ENCODE measurements at places on chromosomes 3 and 15.

DNA sequence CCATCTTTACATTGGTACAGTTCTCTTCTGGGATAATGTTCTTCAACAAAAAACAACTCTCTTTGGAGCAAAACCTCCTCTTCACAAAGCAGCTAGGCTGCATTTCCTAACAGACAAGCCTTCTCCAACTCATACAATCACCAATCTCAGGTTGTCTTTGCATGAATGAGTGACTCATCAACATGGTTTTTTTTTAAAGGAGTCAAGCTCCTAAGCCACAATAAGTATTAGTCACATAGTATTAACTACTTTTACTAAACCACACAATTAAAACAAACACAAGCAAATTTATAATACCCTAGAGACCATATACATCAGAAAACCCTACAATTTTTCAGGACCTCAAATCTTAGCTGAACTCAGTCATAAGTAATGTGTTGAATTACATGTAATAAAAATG lies 137.4 kb downstream of the TBC1D5 start:
- no peak for DNase-seq

GRCh38 chr3:194009019-194009418 lies 126.9 kb upstream of the HES1 start:
- DNase-seq: no peak

GRCh38 chr3:16825617-16826204 lies 59.0 kb upstream of the PLCL2 start:
- DNase-seq: no peak

DNA sequence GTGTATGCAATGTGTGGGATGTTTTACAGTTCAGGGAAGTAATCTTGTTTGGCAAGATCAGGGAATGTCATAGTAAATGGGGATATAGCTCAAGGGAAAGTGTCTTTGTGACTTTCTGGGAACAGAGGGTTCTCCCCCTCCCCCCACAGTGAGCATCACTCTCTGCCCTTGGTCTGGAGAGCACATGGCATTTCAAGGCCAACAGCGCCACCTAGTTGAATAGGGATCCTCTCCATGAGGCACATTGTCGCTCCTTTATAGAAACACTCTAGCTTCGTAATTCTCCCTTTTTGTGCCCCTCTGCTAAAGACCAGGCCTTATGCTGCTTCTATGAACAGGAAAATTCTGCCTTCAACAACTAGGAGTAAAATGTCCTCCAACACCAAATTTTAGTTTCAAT lies 37.1 kb upstream of the ARNT2 start:
- DNase-seq: peak; percentile 14

GRCh38 chr15:73355612-73356265 lies 13.0 kb downstream of the HCN4 start:
- DNase-seq: no peak

DNA sequence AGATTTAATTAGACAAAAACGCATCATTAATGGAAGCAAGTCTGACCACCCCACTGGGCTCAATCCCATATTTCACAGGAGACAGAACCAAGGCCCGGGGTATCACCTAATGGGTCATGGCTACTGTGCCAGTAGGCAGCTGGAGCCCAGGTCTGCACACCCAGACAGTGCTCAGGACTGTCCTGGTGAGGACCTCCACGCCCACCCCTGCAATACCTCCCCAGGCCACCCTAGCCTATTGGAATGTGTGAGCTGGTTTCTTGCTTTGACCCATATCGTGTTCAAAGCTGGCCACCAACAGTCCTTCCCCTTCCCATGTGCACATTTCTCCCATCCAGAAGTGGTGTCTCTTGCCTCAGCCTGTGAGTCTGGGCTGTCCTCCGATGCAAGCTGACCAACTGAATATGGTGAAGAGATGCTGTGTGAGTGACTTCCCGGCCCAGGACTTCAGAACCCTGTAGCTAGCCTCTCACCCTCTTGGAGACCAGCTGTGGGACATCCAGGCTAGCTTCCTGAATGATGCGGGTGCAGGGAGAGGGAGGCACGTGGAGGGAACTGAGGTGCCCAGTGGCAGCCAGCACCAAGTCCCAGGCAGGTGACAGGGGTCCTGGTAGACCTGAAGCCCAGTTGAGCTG lies 19.1 kb downstream of the SLC6A20 start:
- no peak for DNase-seq

- no peak for DNase-seq
These were observed 3.4 kb downstream of the SKIL start for GRCh38 chr3:170360916-170361315.

DNA sequence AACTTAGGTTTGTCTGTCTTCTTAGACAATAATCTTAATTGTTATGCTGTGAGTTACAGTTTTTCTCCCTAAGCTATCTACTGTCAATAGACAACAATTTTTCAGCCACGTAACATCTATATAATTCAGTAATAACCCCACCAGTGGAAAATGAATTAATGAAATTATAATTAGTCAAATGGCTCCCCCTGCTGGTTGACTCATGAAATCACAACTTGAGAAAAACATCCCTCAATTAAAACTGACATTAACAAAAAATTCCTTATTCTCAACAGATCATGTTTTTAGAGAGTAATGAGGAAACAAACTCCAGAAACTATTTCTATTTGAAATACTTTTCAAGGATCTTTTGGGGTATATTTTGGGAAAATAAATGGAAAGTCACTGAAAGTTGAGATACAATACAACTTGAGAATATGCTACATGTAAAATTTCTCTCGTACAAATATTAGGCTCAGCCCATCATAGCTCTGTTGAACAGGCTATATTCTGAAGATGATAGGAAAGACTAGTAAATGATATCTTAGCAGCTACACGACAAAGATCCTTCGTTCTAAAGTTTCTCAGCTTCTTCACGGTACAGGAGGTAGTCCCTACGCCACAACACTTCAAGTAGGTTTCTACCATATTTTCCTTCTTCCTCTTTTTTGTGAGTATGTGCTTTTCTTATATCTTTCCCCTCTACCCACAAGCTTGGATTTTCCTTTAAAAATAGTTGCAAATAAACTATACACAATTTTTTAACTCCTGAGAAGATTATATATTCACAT lies 20.7 kb downstream of the PPP1R2 start:
- peak; percentile 57 for DNase-seq

- DNase-seq: no peak
These were observed 60.6 kb downstream of the ZNF280D start for GRCh38 chr15:56672721-56673120.

DNA sequence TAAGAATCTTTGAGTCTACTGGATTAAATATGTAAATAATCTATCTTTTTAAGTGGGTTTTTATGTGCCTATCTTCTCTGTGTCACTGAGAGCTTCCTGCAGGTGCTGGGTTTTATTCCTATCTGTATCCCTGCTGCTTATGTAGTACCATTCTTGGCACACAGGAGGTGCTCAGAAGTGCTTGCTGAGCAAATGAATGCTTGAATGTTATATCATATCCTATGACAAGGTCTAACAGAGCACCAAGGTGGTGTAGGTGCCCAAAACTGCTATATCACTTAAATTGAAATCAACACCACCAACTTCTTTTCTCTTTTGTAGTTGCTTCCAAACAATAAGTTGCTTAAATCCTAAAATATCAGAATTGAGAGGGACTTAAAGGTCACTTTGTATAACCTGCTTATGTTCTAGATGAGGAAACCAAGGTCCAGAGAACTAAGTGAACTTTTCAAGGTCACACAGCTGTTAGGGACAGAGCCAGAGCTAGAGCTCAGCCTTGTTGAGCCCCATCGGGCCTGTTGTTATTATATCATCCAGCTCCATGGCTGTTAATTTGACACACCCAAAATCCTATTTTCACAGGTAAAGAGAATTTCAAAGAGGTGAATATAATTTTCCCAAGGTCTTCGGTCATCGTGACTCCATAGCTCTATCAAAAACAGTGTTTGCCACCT lies 46.0 kb downstream of the CCNL1 start:
- peak; percentile 9 for DNase-seq

DNA sequence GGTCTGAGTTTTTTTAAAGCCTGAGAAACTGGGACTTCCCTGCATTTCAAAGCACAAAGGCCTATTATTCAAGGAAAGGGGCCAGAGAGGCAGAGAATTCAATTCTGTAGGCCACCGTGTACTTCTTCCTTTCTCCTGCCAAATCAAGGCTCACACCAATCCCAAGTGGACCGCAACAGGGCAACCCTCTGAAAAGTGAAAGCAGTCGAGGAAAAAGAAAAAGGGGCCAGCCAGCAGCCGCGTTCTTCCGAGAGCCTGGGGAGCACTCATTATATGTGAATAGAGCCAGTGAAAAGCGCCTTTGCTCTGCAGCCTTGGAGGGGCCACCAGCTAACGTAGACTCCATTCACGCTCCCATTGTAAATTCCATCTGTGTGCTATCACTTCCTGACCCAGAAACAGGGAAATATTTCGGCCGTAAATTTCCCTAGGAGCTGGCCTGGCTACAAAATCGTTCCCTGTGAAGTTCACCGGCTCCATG lies 45.9 kb upstream of the THUMPD3 start:
- no peak for DNase-seq

GRCh38 chr3:127182848-127183714 lies 9.8 kb upstream of the PRR23E start:
- no peak for DNase-seq

DNA sequence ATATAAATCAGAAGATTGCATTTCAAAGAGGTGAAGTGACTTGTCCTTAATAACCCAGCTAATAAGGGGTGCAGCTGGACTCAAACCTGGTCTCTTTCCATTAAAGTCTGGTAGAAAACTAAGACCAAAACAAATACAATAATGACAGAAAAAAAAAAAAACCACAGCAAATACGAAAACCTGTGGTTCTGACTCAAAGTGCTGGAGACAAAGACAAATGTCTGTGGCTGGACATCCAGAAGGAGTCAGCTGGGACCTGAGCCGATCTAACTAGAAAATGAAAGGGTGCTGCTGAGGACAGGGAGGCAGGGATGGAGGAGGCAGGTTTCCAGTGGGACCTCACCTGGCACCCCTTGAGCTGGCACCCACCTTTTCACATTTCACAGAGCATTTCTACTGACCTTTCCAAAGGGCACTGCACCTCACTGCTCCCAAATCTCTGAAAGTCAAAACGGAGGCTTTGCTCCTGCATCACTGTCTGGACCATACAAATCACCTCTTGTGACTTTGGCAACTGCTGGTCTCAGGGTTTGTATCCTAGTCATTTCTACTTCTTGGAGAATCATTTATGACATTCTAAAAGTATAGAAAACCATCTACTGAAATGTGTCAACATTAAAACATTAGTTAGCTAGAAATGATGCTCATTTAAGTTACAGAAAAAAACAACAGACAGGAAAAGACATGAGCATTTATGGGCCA lies 61.7 kb downstream of the CCNL1 start:
- no peak for DNase-seq

- DNase-seq: peak; percentile 86
These were observed 38.4 kb upstream of the SLC6A6 start for GRCh38 chr3:14363991-14364390.

DNA sequence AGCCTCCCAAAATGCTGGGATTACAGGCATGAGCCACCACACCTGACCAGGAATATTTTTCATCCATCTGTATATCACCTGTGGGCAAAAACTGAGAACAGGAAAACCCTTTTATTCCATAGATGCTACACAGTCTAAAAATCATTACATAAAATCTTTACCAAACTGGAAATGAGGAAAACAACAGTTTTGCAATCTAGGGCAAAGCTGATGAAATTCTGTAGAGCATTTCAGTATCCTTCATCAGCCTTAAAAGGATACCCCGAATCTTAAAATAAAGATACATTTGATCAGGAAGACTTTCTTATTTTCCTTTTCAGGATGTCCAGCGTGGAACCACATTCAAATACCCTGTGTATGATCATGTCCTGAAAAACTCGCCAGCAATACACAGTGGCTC lies 7.1 kb downstream of the SIAH2 start:
- peak; percentile 43 for DNase-seq

DNA sequence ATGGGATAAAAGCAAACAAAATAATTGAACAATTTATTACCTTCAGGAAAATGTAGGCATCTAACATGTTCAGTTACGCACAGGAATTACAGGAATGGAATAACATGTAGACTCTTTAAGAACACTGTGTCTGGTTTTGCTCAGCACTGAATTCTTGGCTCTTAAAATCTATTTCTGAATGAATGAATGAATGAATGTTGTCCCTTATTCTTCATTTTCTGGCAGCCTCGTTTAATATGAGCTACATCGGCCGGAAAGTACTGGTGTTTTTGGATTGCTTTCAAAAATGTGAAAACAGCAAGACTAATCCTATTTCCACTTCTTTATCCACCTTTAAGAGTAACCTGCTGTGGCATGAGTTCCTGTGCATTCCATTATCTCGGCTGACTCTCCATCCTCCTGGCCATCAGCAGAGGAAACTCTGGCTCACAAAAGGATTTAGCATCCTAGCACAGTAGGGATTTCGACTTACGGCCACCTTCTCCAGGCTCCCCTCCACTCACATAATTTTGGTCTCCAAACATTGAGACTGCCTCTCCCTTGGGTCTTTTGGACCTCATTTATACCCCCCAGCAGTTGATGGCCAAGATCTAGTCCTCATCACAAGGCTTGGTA lies 145.3 kb downstream of the FOXP1 start:
- no peak for DNase-seq

- peak; percentile 7 for DNase-seq
These were observed 52.3 kb downstream of the WNT5A start for GRCh38 chr3:55434789-55435188.

- DNase-seq: no peak
These were observed 31.6 kb upstream of the PDE8A start for GRCh38 chr15:84949845-84950569.

- DNase-seq: no peak
These were observed 11.5 kb upstream of the ANKRD28 start for GRCh38 chr3:15809313-15809712.

DNA sequence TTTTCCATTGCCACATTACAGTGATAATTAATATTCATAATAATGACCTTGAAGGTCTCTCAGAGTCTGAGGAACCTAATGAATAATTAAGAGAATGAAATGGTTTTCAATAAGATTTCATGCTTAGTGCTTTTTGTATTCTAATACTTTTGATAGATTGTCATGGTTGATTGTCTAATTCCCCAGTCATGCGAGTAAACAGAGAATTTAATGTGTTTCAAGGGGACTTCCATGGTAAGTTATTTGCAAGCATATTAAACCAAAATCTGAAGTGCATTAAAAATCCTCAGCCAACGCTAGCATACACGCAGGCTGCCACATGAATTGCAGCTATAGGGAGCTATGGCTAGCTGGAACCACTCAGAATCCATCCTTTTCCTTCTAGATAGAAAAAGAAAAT lies 18.9 kb upstream of the ANO10 start:
- no peak for DNase-seq

DNA sequence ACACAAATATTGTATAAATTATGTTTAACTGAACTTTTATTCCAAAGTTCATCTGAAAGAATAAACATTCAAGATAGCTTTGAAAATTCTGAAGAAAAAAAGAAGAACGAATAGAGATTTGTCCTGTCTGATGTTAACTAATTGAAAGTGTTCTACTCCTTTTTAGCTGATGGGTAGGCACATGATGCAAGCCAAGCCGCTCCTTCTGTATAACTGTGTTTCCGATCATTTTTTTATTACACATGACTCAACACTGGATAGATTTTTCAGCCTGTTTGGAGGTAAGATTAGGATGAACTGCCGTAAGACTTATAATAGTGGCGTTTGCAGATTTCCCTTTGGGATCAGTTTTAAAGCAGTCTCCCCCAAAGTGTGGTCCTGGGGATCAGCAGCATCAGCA lies 19.0 kb downstream of the NSUN3 start:
- DNase-seq: no peak

- no peak for DNase-seq
These were observed 40.6 kb upstream of the NMNAT3 start for GRCh38 chr3:139718415-139718814.
